Bronchial epithelial cell (primary cell): ENCODE measurements at places on chromosomes 1 and 21.

DNA sequence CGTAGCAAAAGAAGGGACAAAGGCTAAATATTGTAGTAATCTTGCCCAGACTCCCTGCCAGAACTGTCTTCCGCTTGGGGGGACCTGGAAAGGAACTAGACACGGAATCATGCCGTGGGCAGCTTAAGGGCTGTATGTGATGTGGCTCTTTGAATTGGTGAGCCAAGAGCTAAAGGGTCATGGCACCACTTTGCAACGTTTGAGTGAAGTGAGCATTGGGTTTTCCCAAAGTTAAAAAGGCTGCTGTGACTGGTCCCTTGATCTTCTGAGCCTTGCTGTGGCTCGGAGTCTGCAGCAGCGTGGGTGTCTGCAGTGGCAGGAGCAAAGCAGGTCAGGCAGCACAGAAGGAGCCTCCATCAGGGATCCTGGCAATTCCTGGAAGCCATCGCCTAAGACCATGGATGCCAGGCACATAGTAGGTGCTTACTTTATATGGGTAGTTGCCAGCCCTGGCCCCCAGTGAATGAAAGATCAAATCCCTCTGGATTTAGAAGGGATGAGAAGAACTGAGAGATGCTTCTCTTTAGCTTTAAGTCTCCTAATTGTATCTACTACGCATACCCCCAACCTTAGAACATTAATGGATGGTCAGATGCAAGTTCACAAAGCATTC lies 1.8 kb downstream of the SMYD2 start:
- DNase-seq, result no peak

DNA sequence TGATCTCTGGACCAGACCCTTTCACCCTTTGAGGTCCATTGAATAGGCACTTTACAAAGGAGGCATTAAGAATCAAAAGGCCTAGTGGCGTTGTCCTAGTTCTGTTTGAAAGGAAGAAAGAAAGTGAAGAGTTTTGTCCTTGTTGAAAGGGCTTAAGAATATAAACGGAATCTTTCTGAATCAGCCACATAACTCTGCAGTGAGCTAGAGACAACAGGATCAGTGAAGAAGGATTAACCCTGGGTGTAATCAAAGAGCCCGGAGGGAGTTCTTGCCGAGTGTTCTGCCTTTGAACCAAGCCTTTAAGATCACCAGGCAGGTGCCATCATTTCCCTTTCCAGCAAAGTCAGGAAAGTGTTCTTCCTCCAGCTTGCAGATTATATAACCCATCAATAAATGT lies 54.8 kb upstream of the CNTN2 start:
- DNase-seq, result no peak

- DNase-seq, result no peak
Observed at GRCh38 chr21:27250366-27250765, 283.5 kb upstream of the ADAMTS5 start.

GRCh38 chr1:233055879-233056641 lies 105.6 kb downstream of the NTPCR start:
- no peak for DNase-seq

DNA sequence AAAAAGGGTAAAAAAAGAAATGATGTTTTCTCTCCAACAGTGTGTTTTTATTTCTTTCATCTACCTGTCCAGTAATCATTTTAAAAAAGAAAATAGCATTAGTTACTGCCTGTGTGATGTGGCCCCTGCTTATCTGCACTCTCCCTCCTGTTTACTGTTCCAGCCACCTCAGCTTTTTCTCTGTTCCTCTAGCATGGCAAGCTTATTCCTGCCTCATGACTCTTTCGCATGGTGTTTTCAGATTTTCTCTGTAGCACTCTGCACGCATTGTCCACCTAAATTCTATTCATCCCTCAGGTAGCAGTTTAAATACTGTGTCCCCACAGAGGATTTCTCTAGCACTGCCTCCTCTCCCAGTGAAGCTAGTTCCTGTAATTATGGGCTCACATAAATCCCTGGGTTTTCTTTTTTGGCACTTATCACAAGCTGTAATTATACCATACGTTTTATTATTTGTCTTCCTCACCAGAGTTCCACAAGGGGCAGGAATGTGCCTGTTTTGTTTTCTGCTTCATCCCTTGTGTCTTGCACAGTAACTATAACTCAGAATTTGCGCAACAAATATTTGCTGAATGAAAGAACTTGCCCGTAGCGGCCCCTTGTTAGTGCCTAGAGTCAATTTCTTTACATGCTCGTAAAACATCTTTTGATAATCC lies 51.4 kb upstream of the LRIG2 start:
- DNase-seq, result peak; percentile 92

DNA sequence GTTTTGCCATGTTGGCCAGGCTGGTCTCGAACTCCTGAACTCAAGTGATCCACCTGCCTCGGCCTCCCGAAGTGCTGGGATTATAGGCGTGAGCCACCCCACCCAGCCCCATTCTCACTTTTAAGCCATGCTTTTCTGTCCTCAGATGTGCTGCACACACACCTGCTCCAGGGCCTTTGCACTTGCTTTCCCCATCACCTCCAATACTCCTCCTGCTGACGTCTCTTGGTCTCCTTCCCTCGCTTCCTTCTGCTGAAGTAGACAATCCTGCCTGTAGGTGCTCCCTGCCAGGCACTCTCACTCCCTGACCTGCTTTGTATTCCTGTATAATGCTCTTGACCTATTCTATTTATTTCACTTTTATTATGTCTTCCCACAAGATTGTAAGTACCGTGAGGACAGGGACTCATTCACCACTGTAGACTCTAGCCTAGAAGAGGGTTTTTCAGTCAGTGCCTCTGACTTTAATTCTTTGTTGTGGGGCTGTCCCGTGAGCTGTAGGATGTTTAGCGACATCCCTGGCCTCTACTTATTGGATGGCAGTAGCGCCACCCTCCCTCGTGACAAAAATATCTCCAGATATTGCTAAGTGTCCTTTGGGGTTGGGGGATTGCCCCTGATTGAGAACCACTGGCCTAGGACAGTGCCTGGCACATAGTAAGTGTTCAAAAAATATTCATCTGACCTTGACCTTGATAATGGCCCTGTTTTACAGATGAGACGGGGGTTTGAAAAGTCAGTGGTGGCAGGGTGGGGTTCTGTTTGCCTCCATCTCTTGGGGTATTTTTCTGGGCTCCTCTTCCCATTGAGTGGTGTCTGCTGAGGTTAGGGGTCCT lies 4.6 kb downstream of the TNFRSF1B start:
- DNase-seq, result no peak

GRCh38 chr1:50644447-50645105 lies 221.3 kb upstream of the DMRTA2 start:
- peak; percentile 11 for DNase-seq

DNA sequence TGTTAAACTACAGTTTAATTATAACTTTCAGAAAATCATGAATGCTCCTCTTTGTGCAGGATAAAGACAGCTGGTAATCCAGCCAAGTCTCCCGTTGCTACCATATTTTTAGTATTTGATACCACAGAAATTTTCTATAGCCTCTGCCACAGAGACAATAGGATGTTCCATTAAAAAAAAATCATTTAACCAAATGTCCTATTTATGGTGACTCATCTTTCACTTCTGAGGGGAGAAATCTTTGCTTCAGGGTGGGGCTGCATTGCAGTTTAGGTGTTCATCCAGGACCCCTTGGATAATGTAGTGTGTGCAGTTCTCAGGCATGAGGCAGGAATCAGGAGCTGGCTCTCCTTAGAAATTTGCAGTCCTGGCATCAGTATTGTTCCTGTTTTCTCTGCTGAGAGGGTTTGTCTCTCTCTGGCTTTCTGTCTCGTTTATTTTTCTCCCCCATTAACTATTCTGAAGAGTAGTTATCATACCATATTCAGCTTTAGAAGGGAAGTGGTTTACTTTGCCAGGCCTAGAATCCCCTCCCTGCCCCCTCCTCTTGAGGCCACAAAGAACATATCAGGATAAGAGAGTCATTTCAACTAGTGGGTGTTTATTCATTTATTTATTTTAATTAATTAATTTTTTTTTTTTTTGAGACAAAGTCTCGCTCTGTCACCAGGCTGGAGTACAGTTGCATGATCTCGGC lies 3.1 kb downstream of the PRUNE1 start:
- DNase-seq, result no peak

DNA sequence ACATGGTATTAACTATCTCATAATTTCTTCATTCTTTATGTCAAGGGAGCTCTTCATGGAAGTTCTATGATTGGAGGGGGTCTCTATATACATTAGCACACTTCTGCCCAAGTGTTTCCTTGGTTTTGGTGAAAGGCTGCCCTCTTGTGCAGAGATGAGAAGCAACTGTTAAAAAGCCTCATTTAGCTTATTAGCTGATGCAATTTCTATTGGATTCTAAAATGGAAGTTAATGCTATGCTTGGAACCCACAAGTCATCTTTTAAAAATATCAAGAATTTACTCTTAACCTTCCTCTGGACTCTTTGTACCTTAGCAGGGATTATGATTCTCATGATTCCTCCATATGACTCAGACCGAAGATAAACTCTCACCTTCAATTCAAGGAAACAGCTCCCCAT lies 328.9 kb downstream of the PTBP2 start:
- DNase-seq, result peak; percentile 4

DNA sequence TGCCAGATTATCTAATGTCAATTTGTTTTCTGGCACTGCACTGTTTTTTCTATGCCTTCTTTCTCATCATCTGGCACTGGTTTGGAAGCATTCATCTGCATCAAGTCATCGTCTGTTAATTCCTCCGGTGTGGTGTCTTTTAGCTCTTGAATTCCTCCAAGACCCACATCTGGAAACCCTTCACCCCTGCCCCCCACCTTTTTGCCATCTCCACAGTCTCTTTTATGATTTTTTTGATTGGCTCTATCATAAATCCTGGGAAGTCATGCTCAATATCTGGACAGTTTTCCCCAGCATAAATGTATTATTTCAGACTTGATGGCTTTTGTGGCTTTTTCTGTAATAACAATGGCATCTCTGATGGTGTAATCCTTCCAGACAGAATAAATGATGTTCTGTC lies 10.4 kb upstream of the KCNK1 start:
- DNase-seq, result no peak

DNA sequence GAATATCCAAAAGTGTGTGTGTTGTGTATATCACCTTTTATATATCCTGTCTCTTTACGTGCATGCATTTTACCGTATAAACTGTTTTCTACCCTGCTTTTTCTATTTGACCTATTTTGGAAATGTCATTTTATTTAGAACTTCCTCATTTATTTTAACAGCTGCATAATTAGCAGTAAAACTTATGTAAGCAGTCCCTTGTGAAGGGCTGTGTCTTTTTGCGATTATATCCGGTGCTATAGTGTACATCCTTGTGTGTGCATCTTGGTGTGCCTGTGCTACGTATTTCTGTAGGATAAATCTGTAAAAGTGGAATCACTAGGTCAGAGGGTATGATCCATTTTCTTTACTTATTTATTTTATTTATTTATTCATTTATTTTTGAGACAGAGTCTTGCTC lies 7.2 kb downstream of the LGALS8 start:
- no peak for DNase-seq

- DNase-seq, result no peak
Observed at GRCh38 chr1:18326211-18326897, 154.4 kb upstream of the KLHDC7A start.

DNA sequence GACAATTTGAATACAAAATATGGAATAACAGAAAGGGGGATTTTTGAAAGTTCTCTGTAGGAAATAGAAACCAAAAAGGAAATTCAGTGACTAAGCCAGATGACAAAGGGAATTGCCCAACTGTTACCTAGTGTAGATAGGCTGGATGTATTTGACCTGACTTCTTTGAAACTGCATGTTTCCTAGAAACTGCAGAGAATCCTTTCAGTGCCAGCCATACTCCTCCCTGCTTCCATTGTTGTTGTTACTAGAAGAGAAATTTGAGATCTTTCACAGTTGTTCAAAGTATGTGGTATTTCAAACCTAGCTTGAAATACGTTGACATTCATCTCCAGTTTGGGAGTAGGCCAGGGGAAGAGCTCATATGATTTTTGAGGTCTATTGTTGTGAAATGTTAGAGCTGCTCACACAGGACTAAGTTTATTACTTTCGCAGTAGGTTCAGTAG lies 1.8 kb upstream of the GBP5 start:
- peak; percentile 91 for DNase-seq

DNA sequence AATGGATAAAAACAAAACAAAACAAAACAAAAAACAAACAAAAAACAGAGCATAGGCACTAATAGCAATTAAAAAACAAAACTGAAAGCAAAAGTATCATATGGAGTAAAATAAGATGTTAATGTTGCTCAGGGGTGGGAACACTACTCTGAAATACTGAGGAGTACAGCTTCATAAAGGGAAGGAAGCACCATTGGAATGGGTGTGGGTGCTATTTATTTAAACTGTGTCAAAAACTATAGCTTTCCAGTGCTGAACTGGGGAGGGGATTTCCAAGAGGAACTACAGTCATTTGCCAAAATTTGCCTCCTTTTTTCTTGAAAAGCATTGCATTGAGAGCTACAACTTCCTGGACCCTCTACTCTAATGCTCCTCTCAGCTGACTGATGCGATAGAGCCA lies 40.0 kb downstream of the SPTA1 start:
- no peak for DNase-seq

DNA sequence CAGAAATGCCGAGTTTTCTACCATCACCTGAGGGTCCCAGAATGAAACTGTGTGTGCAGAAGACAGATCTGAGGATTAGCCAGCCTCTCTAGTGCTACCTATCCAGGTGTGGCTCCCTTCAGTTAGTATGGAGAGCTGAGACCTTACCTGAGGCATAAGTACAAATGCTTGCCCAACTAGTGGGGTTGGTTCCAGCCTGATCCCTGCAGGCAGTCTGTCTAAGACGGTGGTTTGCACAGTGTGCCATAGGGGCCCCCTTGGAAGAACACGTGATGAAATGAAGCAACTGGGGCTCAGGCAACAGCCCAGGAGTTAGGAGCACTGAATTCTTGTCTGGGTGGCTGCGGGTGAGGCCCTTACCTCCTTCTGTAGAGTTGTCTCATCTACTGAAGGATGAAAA lies 15.6 kb downstream of the S100A7A start:
- DNase-seq, result peak; percentile 13

- DNase-seq, result peak; percentile 58
Observed at GRCh38 chr1:16175610-16176553, 20.0 kb upstream of the EPHA2 start.

DNA sequence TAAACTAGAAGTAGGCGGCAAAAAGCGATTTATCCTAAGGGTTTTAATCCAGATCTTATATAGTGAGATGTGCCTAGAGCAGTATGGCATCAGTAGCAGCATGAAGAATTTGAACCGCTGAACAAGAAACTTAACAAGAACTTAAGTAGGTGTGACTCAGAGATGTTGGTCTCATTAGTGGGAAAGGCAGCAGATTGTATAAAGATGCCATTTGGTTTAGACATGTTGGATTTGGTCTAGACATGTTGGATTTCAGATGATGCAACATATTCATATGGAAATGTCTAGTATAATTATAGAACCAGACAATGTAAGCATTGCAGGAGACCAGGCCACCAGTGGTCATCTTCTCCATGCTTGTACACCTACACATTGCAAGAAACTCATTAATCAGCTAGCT lies 42.1 kb upstream of the ZP4 start:
- peak; percentile 95 for DNase-seq
